ENCODE measurements at places on chromosomes 5 and 9.

- DNase-seq, result no peak
Observed at GRCh38 chr9:30116673-30117217, 2267.7 kb upstream of the ACO1 start.

DNA sequence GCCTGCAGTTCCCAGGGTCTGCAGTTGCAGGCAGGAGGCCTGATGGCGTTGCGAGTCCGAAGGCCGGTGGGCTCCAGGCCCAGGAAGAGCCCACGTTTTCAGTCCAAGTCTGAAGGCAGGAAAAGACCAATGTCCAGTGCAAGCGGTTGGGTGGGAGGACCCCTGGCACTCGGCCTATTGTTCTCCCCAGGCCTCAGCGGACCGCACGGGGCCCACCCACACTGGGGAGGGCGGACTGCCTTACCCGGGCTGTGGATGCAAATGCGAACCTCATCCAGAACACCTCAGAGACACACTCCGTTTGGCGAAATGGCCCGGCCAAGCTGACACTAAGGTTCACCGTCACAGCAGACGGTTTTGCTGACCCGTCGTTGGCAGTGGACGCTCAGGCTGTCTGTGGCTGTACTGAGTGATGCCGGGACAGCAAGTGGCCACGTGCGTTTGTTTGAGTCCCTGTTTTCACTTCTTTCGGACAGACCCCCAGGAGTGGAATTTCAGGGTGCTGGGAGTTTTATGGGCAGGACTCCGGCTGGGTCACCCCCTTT lies 10.2 kb upstream of the SEC16A start:
- DNase-seq, result no peak

DNA sequence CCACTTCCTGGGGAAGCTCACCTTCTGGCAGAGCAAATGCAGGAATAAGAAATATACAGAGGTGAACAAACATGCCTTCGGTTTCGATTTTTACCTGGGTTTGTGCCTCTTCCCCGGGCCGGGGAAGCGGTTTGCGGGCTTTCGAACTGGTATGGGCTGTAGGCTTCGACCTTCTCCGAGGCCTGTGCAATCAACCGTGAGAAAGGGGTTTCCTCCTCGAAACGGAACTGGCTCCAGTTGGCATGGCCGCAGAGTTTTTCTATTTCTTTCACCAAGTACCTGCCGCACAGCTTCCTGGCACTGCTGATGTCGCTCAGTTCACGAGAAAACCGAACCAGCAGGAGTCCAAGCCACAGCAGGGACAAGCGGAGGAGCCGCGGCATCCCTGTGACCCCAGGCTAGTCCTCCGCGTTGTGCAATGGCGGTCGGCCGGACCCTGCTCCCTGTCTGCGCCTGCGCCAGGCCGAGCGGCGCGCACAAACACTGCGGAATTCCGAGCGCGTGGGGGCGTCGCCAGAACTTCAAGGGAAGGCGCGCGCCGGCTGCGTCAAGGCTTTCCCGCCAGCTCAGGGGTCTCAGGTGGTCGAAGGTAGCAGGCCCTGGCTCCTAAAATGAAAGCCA lies at the start of gene INSL6:
Gene INSL6 (minus strand): TSS at position 420 of the 621 bp plus-strand sequence. CDS start 37 bp downstream, at position 383.
- DNase-seq, result no peak

DNA sequence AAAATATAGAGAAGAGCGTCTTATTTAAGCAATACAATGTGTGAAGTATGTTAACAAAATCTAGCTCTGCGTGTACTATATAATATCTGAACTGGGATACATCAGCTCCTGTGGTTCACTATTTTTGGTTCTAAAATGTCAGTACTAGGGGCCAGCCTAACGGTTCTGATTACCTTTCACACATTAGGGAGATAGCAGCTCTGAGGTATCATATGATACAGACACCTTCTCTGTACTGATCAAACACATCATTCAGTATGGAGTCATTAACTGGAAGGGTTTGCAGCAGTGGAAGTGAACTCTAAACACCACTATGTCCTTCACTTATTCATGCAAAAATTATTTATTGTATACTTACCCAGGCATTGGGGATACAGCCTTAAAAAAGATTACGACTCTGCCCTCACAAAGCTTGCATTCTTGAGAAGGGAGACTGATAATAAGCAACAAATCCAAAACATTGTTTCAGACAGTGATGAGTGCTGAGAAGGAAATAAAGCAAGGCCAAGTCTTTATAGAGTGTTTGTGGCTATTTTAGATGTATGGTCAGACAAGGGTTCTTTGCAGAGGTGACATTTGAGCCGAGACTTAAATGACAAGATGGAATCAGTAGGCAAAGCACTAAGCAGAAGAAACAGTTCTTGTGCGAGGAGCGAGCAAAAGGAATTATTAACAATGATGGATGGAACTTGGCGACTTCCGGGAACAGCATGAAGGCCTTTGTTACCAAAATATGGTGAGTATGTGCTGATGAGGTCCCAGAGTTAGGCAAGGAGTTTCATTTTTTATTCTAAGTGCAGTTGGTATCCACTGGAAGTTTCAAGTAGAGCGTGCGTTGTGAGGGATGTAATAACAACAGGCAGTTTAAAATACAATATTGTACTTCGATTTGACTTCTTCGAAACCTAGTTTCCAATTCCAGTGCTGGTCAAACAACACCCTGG lies 1.8 kb upstream of the LNPEP start:
- no peak for DNase-seq

GRCh38 chr5:22314548-22314947 lies 538.6 kb downstream of the CDH12 start:
- no peak for DNase-seq

DNA sequence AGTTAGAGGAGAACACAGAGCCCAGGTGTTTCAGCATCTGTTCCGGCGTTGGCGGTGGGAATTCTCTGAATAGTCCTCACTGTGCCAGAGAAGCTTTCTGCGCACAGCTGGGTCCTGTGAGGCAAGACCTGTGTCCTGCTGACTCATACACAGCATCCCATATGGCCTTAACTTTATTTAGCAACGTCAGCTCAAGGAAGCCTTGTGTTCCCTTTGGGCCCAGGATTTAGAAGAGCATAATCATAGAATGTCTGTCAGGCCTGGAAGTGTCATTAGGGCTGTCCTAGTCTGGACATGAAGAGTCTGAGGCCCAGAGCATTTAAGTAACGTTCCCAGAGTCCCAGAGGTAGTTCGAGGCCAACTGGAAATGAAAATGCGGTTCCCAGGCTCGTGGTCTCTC lies 188.6 kb upstream of the DMRT1 start:
- DNase-seq, result no peak

- DNase-seq, result no peak
Observed at GRCh38 chr5:31563216-31563615, 31.1 kb downstream of the C5orf22 start.

DNA sequence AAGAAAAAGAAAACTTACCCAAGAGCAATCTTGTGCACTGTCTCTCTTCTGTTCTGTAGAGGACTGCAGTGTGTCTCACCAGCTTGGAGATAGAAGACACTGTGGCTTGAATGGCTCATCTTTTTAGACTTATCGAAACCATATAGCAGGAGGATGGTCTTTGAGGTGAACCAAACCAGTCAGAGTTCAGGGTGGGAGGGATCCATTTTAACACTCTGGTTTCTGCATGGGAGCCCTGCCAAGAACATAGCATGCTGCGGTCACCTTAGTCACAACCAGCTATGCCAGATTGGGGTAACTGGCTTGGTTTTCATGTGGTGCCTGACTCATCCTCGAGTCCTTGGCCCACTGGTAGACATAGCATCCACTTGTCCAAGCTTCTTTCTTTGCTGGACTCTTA lies 135.1 kb downstream of the PAPPA start:
- peak; percentile 93 for DNase-seq

DNA sequence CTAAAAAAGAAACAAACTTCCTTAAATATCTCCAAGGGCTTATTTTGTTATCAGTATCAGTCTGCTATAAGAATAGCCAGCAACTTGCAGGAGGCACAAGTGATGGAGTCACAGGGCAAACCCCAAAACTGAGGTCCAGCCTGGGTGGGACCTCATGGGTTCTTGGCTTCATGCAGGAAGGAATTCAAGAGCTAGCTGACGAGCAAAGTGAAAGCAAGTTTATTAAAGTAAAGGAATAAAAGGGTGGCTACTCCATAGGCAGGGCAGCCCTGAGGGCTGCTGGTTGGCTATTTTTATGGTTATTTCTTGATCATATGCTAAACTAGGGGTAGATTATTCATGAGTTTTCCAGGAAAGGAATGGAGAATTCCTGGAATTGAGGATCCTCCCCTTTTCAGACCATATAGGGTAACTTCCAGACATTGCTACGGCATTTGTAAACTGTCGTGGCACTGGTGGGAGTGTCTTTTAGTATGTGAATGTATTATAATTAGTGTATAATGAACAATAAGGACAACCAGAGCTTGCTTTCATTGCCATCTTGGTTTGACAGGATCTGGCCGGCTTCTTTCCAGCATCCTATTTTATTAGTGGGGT lies 231.9 kb downstream of the ADAMTSL1 start:
- DNase-seq, result no peak

GRCh38 chr9:120539951-120540350 lies 40.0 kb downstream of the CDK5RAP2 start:
- no peak for DNase-seq

DNA sequence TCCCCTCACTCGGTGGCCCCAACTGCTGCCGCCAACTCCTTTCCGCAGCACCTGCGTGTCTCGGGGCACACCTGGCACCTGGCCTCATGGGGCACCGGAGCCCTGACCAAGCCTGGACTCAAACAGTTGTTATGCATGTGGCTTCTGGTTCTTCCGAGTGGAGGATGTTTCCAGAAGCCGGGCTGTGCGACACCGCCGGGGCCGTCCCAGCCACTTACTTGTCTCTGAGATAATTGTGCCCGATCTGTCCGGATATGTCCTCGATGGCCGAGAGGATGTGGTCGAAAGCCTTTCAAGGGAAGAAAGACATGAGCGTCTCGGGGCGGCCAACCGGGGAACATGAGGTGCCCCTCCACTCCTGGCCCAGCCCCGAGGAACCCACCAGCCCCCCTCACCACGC lies 38.4 kb downstream of the EXOC3 start:
- no peak for DNase-seq

DNA sequence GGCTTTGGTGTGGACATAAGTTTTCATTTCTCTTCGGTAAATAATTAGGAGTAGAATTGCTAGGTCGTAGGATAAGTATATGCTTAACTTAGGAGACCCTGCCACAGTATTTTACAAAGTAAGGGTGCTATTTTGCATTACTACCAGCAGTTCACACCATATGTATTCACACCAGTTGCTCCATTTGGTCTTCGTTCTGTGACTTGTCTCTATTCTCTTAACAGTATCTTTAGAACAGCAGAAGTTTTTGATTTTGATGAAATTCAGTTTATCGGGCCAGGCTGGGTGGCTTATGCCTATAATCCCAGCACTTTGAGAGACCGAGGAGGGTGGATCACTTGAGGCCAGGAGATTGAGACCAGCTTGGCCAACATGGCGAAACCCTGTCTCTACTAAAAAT lies 17.1 kb upstream of the ABL1 start:
- DNase-seq, result no peak

- peak; percentile 22 for DNase-seq
Observed at GRCh38 chr5:139104577-139105276, 93.4 kb downstream of the SIL1 start.

- DNase-seq, result no peak
Observed at GRCh38 chr5:127085796-127086195, 12.5 kb upstream of the C5orf63 start.

DNA sequence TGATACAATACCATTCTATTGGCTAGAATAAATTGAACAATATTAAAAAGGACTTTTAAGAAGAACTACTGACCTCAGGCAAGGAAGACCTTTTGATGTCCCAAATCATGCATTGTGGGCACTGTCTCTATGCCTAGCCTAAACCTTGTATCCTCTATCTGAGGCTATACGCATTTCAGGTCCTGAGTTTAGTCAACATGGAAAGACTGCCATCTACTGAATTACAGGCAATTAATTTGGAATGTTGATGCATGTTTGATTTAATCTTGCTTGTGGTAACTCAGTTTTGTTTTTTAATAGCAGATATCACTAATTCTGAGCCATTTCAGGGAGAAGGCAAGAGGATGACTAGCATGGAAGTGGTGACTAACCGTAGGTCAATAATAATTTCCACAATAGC lies 585.3 kb upstream of the CCNG1 start:
- no peak for DNase-seq

DNA sequence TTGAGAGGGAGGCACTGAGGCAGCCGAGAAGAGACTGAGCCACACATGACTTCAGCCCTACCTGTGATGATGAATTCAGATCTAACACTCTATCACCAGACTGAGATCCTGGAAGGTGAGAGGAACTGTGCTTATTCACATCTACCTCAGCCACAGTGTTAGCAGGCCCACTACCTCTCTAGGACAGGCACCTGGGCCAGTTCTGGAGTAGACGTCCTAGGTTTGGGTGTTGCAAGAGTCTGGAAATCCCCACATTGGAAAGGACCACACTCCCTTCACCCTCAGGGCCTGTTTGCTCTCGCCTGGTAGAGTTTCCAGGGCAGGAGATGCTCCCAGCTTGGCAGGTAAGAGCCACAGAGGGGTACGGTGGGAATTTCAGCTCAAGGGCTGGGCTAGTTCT lies 113.8 kb upstream of the CCL21 start:
- no peak for DNase-seq

GRCh38 chr9:27471366-27471765 lies 52.7 kb upstream of the IFNK start:
- DNase-seq, result no peak

All from HFFc6 (cell line).